ENCODE measurements at places on chromosomes 1 and 21. TPM values are rescaled to one million over a fixed set of nuclear protein-coding genes. Genes with fewer than 3 reads are reported as not detected.
A peak's percentile ranks its signal among the peaks of the same experiment; 100 is the strongest.

DNA sequence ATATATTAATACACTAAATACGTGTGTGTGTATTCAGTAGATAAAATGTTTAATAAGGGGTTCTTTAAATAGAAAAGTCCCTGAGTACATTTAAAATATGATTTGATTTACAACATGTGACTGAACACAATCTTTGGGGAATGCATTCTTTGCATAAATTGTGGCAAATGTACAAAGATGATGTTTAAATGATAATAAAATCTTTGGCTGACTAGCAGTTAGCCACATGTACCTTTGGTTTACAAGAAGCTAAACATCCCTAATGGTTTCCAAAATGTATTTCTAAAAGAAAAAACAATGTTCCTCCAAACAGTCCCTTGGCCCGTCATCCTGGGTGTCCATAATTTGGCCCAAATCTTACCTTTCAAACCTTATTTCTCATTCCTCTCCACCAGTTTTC lies 106.4 kb upstream of the MARK1 start:
- DNase-seq = no peak

DNA sequence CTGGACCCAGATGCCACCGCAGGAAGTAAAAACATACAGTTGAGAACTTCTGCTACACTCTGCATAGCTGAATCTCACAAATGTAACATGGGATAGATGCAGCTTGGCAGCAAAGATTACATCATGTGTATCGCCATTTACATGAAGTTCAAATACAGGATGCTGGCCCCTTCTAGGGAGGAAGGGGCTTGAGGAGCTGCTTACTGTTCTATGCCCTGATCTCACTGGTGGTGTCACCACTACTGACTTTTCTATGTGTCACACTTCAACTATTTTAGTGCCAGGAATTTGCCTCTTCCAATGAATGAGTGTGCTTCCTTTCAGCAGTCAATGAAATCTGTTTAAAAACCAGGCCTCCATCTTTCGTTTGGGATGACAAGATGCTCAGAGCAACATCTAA lies 31.1 kb downstream of the MRAP start:
- DNase-seq = no peak

DNA sequence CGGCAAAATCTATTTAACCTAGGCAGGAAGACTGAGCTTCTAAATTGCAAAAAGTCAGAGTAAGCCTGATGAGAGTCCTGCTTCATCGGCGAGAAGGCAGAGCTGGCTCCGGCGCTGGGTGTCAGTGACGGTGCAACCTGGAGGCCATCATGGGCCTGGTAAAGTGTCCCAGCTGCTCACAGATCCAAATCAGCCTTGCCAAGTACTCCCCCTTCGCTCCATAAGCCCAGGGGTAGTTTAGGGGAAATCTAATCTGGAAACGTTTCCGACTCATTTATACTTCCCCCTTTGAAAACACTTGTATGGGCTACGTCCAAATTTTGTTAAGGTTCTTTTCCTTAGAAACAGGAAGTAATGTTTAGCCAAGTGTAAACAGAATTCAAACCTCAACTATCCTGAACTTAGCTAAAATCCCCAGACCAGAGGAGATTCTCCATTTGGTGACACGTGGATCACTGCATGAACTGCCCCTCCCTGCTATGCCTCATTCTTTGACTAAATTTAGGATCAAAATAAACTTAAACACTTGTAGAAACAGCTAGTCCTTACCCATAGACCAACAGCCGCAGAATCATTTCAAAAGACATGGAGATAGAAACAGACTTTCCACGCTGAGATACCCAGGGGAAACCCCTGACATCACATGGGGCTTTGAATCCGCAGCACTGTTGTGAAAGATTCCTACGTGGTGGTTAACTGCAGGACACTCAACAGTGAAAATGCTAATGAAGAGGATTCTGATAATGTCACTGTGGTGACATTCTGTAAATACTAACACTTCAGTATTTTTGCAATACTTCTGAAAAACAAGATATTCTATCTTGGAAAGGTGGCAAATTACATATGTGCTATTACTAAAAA lies 172.7 kb downstream of the TGFBR3 start:
- peak; percentile 26 for DNase-seq

DNA sequence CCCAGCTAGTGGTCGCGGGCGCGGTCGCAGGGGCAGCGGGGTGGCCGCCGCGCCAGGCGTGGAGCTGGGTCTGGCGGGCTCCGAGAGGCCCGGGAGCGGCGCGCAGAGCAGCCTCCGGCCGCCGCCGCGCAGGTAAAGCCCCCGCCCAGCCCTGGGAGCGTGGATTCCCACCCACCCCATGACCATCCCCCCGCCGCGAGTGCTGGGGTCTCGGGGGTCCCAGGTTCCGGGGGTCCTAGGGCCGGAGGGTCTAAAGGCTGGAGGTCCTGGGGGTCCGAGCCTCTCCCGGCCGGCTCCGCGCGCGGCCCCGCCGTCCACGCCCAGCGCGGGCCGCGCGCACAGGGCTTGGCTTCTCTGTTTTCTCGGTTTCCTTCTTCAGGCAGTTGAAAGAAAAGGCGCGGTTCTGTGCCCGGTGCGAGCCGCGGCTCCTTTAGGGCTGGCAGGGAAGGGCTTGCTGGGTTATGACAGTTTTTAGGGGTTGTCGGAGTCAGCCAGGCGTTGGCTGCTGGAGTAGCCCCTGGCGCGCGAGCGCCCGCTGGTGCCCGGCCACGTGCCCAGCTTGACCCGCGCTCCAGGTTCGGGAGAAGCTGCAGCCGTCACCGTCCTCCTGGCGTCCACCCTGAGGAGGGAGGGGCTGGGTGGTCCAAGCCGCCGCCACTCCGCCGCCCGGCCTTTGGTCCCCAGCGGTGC lies 359 bp downstream of the LRRC3 start:
- DNase-seq = peak; percentile 35

DNA sequence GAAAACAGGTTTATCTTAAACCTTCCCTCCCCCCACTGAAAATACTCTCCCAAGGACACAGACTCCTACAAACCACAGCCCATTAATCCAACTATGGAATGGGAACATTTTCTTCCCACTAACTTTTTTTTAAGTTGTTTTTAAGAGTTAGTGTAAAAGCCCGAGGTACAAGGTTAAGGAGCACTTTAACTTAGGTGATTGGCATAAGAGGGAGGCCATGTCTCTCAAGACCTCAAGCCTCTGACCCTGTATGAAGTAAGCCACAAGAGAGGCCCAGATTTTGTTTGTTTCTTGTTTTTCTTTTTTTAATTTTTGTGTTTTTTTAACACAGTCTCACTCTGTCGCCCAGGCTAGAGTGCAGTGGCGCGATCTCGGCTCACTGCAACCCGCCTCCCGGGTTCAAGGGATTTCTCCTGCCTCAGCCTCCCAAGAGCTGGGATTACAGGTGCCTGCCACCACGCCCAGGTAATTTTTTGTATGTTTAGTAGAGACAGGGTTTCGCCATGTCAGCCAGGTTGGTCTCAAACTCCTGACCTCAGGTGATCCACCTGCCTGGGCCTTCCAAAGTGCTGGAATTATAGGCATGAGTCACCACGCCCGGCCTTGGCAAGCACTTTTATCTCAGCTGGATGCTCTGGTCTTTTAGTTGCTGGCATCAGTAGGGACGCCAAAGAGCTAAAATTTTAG lies 14.4 kb downstream of the ARMH1 start:
- DNase-seq = no peak

DNA sequence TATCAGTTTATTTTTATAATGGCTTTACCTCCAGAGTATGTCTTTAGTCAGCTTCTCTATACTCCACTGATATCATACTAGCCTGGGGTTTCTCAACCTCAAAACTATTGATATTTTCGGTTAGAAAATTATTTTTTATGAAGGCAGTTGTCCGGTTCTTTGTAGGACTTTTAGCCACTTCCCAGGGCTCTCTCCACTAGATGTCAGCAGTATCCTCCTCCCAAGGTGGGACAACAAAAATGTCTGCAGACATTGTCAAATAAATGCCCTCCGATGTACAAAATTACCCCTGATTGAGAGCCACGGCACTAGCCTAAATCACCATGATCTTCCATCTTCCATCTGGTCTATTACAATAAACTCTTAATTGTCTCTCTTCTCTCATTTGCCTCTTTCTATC lies 4.1 kb upstream of the GRIK1 start:
- no peak for DNase-seq

- DNase-seq = no peak
Measured at GRCh38 chr1:1352786-1353388, 3.7 kb upstream of the DVL1 start.

- no peak for DNase-seq
Measured at GRCh38 chr1:84759756-84760155, 69.5 kb upstream of the SSX2IP start.

- no peak for DNase-seq
Measured at GRCh38 chr1:196997423-196997822, 20.1 kb downstream of the CFHR5 start.

GRCh38 chr1:84996846-84997666 lies at the start of gene MCOLN2:
MCOLN2 (minus strand) TSS chr1:84997113; CDS start chr1:84996872, 241 bp downstream.
- DNase-seq = peak; percentile 52

DNA sequence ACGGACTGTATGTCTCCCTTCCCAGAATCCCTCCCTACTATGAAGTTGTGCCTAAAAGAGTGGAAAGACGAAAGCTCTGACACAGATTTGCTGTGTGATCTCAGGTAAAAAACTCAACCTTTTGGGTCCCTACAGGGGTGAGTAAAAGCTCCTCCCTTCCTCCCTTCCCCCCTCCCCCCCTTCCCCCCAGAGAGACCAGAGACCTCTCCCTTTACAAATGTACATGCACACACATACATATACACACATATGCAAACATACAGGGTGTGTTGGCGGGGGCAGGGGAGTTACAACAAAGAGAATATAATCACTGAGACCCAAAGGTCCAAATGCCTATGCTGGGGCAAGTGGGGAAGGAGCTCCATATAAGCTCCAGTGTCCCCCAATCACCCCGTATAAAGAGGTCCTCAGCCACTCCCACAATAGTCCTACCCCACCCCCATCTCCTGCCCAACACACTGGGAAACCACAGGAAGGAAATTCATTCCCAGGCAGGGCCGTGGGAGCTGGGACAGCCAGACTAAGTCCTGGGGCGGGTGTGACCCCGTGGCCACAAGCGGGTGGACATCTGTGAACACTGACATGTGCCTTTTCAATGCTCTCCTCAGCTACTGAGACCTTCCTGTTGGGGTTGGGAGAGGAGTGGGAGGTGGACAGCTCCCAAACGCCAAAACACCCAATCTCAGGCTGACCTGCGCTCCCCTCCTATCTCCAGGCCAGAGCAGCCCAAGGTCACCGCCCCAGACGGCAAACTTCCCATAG lies 2.0 kb downstream of the MEF2D start:
- DNase-seq = no peak

- DNase-seq = no peak
Measured at GRCh38 chr1:24195874-24196273, 8.8 kb upstream of the IFNLR1 start.

- DNase-seq = no peak
Measured at GRCh38 chr1:203036537-203036936, 10.2 kb downstream of the PPFIA4 start.

DNA sequence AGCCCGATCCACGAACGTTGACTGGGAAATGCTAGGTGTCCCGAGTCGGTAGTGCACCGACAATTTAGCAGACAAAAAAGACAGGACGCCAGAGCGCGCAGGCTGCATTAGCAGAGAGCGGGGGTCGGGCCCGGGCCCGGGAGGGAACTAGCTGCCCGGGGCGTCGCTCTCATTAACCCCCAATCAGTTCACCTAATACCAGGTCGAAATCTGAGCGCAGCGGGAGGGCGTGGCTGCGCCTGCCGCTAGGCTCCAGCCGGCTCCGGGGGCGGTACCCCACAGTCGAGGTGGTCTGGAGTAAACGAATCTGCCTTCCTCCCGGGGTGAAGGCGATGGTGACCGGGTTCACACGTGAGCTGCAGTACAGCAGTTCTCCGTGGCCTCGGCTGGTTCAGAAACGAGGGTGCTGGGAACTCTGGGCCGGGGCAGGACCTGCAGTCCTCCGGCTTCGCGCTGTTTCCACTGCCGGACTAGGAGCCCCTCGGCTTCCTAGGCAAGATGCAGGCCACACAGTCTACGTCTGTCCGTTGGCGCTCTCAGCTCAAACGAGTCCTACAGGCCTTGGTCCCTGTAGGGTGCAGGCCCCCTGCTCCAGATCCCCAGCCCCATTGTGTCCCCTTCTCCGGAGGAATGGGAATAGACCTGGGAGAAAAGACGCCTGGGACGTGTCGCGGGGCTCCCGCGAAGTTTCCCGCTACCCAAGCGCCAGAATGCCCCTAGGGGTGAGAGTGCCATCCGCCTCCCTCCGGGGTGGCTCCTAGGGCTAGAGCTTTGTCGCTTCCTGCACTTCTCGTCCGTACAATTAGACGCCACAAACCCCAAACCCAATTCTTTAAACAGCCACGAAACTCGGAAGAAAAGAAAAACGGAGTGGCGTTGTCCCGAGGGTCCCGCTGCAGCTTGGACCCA lies 2.0 kb downstream of the GFI1 start:
- DNase-seq = peak; percentile 63

DNA sequence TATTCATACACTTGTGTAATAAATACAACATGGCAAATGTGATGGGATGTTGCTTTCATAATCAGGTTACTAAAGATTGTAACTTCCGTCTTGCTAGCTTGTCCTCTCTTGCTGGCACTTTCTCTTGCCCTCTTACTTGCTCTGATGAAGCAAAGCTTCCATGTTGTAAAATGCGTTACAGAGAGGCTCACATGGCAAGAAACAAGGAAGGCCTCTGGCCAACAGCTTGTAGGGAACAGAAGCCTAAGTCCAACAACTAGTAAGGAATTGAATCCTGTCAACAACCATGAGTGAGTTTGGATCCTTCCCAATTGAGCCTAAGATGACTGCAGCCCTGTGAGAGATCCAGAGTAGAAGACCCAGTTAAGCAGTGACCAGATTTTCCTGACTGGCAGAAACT lies 15.4 kb downstream of the TMED5 start:
- no peak for DNase-seq

- DNase-seq = no peak
Measured at GRCh38 chr1:151613282-151613780, 1.5 kb downstream of the SNX27 start.

DNA sequence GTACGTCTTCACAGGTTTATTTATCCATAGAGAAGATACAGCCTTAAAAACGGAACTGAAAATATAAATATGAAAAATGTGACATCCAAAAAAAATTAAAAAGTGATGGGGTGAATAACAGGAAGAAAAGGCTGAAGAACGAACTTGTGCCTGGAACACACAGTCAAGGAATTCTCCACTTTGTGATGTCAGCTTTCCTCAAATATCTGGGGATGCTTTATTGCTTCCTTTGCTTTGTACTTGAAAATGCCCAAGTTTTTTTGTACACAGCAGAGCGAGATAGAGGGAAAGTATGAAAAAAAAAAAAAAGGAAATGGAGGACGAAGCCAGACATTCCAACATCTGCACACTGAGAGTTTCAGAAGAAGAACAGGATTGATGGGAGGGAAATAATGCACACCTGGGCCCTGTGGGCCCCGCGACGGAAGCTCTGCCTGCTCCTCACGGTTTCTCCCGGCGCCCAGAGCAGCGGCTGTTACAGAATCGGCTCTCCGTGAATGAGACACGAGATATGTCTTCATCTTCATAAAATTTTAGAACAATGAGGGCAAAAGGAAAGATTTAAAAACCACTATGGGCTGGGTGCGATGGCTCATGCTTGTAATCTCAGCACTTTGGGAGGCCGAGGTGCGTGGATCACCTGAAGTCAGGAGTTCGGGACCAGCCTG lies 10.0 kb upstream of the LRRC3 start:
- DNase-seq = no peak

OR10X1 gene
- not detected for total RNA-seq

LCE2A gene
- total RNA-seq = not detected

PAQR6 gene
- total RNA-seq = 7.1 TPM

HPDL gene
- total RNA-seq = 26.8 TPM

PTPN7 gene
- total RNA-seq = 398 TPM

CNR2 gene
- total RNA-seq = 0.05 TPM

CRP gene
- not detected for total RNA-seq

CHIA gene
- total RNA-seq = not detected

FBXO2 gene
- total RNA-seq = 0.48 TPM

SLAMF9 gene
- not detected for total RNA-seq

ADCY10 gene
- 0.09 TPM for total RNA-seq

C2CD2 gene
- 11.1 TPM for total RNA-seq
